ENCODE measurements at places on chromosomes 13 and 19.

GRCh38 chr13:42328672-42329071 lies 56.7 kb downstream of the AKAP11 start:
- DNase-seq: no peak

GRCh38 chr13:97372936-97373335 lies 61.0 kb upstream of the RAP2A start:
- no peak for DNase-seq

- no peak for DNase-seq
Measured at GRCh38 chr19:4067396-4068046, 822 bp upstream of the ZBTB7A start.

GRCh38 chr13:27774651-27775050 lies 17.6 kb upstream of the GSX1 start:
- no peak for DNase-seq

DNA sequence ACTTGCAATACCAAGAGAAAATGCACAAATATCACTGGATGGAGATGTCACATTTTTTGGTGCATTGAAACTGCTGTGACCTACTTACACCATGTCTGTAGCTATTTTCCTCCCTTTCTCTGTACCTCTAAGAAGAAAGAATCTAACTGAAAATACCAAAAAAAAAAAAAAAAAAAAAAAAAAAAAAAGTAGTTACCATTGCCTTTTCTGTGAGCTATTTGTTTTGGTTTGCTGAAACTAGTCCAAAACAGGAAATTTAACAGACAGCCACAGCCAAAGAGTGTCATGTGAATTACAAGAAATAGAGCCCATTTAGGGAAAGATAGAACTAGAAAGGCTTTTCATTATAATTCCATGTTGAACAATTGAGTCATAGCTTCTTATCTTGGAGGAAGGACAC lies 37.3 kb downstream of the TNFSF13B start:
- no peak for DNase-seq

DNA sequence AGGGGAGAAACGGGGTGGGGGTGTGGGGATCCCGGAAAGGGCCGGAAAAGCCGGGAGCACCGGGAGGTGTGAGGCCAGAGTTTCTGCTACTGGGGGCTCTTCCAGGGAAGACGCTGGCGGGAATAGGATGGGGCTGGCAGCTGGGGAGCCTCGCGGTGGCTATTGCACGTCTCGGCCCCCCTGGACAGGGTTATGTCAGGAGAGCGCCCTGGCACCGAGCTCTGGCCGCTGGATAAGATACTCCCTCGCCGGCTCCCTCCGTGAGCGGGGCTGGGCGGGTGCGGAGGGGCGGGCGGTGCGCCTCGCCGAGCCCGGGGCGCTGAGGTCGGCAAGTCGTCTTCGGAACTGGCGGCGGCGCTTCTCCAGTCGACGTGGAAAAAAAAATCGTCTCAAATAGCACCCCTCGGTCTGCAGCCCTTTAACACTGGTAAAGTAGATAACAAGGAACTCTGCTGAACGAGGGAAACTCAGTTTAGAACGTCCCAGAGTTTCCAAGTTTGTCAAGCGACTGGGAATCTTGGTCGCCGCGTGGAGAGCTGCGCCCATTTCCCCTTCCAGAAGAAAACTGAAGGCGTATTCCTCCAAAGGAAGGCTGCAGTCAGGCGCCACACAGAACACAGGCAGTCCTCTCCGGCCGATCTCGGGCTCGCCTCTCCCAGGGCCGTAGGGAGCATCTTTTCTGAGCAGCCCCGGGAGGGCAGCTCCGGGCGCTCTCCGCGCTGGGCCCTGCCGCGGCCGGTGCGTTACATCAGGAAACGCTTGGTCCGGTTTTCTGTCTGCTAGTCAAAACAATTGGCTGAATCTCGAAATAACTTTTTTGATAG lies 115.1 kb downstream of the KCNRG start:
- peak; percentile 54 for DNase-seq
